ENCODE measurements at places on chromosomes 13 and 19.

- no peak for DNase-seq
Measured at GRCh38 chr13:97535614-97536013, 101.6 kb downstream of the RAP2A start.

- DNase-seq, result no peak
Measured at GRCh38 chr13:46296115-46296822, 84.5 kb downstream of the LRRC63 start.

GRCh38 chr19:35266520-35267352, 2.0 kb upstream of the USF2 start:
- no peak for DNase-seq

DNA sequence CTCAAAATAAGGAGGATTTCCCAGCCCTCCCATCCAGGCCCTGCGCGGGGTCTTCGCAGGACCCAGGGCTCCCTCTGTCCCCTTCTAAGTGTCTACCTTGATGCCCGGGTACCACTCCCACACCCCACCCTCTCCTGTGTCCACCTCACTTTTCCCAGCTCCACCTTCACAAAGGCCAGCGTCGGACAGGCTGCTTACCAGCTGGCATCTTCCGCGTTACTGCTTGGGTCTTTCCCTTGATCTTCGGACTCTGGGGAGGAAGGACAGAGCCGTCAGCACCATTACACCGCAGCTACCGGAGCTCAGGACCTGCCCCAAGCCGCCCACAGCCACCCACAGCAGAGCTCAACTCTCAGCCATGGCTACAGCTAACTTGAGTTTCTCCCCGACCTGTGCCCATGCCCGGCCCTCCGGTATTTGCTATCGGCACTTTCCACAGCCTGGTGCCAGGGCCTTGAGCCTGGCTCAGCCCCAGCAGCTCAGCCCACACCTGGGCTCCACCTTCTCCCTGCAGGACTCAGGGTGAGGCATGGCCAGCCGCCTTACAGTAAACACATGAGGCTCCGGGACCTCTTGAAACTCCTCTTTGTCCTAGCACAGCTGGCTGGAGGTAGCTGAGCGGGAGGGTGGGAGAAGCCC, 3.8 kb downstream of the C13orf46 start:
- no peak for DNase-seq

DNA sequence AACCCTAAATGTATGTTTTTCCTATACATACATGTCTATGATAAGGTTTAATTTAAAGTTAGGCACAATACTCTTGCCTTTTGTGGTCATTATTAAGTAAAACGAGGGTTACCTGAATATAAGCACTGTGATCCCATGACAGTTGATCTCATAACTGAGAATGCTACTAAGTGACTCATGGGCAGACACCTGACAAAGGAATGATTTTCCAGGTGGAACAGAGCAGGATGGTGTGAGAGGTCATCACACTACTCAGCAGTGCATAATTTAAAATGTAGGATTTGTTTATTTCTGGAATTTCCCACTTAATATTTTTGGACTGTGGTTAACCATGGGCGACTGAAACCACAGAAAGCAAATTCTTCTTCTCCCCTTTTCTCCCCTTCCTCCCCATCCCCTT, 178.9 kb downstream of the UGGT2 start:
- DNase-seq, result no peak

DNA sequence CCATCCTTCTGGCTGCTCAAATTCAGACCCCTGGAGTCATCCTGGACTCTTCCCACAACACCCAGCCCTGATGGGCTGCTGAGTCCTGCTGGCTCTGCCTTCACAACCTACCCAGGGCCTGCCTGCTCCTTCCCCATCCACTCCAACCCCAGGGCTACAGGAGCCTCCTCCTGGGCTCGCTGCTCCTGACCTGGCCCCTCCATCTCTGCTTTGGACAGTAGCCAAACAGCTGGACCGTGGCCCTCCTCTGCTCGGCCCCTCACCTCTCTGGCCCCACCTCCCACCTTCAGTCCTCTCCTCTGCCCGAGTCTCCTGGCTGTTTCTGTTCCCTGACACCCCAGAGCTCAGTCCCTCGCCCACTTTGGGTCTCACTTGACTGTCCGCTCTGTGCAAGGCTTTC, 66.7 kb downstream of the CEBPG start:
- DNase-seq, result no peak

- DNase-seq, result no peak
Measured at GRCh38 chr13:61275251-61275650, 140.4 kb downstream of the PCDH20 start.

DNA sequence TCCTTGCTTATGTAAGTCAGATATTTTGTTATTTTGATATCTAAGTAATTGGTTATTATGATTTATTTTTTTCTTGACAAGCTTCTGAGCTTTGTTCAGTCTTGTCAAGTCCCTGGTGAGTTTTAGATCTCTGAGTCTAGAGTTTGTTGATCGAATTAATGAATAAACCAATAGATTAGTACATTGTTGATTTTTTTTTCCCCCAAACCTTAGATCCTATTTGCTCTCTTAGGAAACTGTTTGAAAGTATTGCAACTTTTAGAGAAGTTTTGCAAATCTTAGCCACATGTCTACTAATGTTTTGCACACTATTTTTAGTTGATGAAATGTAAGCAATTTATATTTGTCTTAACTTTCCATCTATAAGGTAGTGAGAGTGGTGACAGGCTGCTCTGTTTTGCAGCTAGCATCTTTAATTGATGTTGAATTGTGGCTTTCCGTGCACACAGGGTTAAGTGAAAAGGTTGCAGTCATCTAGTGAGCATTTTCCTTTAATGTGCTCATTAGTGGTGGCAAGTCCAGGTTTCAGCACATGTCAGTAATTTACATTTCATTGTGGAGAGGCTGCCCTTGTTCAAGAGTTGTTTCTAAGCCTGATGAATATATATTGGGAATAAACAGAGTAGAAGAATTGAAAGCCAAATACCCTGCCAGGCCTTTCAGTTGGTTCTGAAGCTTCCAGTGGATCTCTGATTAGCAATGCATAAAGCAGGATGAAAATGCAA, 86.3 kb downstream of the PCCA start:
- no peak for DNase-seq

GRCh38 chr13:100535426-100536135, 53.0 kb downstream of the GGACT start:
- no peak for DNase-seq

DNA sequence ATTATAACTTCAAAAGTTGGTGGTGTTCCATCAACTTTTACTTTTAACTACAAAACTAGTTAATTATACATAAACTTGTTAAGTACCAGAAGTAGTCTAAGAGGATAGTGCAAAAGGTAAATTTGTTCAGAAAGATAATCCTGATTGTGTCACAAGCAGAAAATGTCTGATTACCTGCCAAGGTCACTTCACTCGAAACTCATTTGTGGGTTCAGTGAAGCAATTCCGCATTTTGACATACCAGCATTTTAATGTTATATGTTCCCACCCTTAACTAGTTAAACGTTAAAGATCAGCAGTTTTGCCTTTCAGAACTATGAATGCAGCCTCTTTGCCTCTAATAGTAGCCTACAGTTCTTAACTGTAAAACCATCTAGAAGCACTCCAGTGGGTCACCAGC, 5.6 kb downstream of the EDNRB start:
- DNase-seq, result no peak

DNA sequence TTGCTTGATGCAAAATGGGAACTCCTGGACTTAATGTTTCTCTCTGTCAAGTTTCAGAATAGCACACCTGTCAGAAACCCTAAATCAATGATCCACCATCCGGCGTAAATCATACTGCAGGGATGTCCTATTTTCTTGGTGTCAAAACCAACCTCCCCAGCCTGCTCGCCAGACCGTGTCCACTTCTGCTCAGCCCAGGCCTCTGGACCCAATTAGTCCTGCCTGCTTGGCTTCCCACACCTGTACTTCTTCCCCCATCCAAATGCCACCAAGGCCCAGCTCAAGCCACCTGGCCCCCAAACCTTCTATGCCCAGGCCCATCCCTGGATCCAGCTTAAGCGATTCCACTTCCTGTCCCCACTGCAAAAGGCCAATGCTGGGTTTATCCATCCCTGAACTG, 25.1 kb upstream of the PEPD start:
- DNase-seq, result no peak

- no peak for DNase-seq
Measured at GRCh38 chr19:45177817-45178261, at the start of gene TRAPPC6A. Gene TRAPPC6A, minus strand, starts transcription at chr19:45178237. Its CDS starts 19 bp downstream, at chr19:45178218.

DNA sequence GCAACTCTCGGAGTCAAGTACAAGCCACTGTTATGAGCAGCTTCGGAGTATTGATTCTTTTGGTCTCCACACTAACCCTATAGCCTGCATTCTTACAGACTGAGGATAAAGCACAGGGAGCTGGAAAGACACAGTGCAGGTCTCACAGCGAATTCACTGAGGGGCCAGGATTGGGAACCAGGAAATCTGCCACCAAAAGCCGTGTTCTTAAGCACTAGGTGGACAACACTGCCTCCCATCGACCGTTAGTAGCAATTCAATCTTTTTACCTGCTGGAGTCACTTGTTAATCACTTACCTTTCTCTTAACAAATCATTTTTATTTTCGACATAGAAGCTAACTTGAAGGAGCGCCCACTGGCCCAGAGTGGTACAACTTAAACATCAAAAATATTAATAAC, 6.3 kb downstream of the PMIS2 start:
- peak; percentile 20 for DNase-seq

DNA sequence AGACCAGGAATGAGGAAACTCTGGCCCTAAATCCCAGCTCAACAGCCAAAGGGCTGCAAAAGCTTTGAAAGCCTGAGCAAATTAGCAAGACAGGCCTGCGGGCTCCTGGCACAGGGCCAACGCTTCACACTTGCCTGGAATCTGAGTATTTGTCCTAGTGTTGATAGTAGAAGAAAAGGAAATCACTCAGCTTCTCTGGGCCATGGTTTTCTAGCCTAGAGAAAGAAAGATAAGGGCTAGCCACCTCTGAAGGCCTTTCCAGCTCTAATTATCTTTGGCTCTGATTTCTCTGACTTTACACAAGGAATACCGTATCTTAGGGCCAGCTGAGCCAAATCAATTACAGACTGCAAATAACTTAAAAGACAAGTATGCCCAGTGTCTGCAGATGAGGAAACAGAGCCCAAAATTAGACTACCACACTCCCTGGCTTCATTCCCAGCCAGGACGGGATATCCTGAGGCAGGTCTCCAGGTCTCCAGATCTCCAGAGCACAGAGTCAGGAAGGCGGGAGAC, 69.6 kb downstream of the STK24 start:
- no peak for DNase-seq

DNA sequence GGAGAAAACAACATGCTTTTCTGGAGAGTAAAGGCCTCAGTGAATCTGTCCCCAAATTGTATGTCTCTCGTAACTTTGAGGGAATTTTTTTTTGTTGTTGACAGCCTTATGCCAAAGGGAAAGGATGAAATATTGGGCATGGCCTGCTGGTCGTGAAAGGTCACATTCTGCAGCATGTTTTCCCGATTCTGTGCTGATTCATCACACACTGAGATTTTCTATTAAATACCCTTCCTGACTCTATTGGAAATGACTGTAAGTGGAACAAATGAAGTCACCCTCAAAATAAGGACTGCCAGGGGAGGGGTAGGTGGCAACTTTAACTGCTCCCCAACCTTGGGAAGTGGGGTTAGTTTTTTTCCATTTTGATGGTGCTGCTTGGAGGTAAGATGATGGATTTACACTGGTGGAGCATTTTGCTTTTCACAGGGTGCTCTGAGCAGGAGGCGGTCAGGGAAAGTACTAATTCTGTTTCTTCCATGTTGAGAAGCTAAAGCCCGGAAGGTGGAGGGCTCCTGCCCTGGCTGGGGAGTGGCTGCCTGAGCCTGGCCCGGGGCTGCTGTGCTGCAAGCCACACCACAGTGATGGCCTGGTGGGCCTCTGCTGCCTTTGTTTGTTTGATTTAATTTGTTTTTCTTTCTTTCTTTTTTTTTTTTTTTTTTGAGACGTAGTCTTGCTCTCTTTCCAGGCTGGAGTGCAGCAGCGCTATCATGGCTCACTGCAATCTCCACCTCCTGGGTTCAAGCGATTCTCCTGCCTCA, 116.8 kb upstream of the SPATA13 start:
- no peak for DNase-seq

- DNase-seq, result no peak
Measured at GRCh38 chr13:109747524-109747923, 38.9 kb downstream of the IRS2 start.

DNA sequence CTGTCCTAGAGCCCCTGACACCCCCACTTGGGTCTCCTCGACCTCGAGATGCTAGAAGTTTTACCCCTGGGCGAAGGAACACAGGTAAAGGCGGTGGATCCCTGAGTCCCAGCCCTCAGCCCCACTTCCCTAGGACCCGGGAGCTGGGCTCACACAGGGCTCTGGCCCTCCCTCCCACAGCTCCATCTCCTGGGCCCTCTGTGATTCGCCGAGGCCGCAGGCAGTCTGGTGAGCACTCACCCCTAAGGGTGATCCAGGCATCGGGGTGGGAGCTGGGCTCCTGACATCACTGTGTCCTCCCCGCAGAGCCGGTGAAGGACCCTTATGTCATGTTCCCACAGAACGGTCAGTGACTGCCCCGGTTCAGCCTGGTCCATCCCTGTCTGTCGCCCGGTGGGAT, 8.3 kb downstream of the PLEKHG2 start:
- no peak for DNase-seq

GRCh38 chr13:35164324-35164932, 222.4 kb downstream of the NBEA start:
- peak; percentile 43 for DNase-seq

DNA sequence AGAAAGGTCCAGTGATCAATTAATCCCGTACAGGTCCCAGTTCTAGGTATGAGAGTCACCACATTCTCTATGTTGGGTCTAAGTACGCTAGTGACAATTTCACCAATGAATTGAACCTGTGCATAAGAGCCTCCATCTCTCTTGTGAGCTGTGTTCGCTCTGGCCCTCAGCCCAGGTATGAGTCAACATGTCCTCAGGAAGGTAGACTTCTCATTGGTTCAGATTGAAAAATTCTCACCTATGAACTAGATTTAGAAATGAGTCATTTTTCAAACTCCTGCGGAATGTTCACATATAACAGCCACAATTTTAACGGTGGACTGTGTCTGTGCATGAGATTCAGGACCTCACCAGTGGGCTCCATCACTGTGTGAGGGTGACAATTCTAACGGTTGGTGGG, 12.7 kb upstream of the ZNF43 start:
- DNase-seq, result no peak

GRCh38 chr19:17079710-17080439, 4.3 kb downstream of the MYO9B start:
- DNase-seq, result no peak

DNA sequence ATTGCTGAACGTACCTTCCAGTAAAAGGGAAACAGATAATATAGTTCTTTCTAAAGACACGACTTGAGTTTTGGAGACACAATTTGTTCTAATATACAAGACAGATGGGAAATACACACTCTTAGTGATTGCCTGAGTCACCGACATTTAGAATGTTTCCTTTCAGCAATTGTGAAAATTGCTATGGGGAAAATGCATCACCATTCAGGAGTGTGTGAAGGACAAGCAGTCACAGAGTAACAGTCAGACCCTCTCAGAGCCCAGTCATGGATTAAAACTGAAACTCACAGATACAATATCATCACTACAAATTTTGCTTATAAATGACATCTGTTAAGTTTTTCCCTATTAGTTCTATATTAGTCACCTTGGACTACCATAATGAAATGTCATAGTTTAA, 286.1 kb downstream of the SPRY2 start:
- DNase-seq, result no peak
